Activated CD4-positive, alpha-beta T cell treated with anti-CD3 and anti-CD28 coated beads, Interleukin-2, amount 10 ng/mL, durations not matched to agents 24 days and 14 days (primary cell): ENCODE measurements at places on chromosomes 11 and 22.
A peak's percentile ranks its signal among the peaks of the same experiment; 100 is the strongest.

- H3K27me3 ChIP-seq, result no peaks in the 10 kb centered on the region
- DNase-seq, result no peak
- peaks cover 4% of the 10 kb centered on the region for H3K36me3 ChIP-seq
- peaks cover 2% of the 10 kb centered on the region for H3K4me1 ChIP-seq
- no peak overlapping the region for H3K4me3 ChIP-seq
These were observed 40.7 kb downstream of the LRP5 start for GRCh38 chr11:68353118-68353517.

- H3K4me1 ChIP-seq, result no peaks in the 10 kb centered on the region
- DNase-seq, result no peak
- H3K36me3 ChIP-seq, result peaks cover 8% of the 10 kb centered on the region
- no peak overlapping the region for H3K27ac ChIP-seq
- H3K27me3 ChIP-seq, result no peaks in the 10 kb centered on the region
These were observed 11.2 kb upstream of the TMEM184B start for GRCh38 chr22:38284042-38284402.

GRCh38 chr11:5736396-5736795 is at the start of gene OR56B1:
OR56B1 (plus strand) TSS chr11:5736448; CDS start chr11:5736517, 69 bp downstream.
- peaks cover 3% of the 10 kb centered on the region for H3K36me3 ChIP-seq
- H3K4me3 ChIP-seq, result no peak within 1 kb of the TSS
- H3K27me3 ChIP-seq, result no peaks in the 10 kb centered on the region
- DNase-seq, result no peak
- no peaks in the 10 kb centered on the region for H3K4me1 ChIP-seq

DNA sequence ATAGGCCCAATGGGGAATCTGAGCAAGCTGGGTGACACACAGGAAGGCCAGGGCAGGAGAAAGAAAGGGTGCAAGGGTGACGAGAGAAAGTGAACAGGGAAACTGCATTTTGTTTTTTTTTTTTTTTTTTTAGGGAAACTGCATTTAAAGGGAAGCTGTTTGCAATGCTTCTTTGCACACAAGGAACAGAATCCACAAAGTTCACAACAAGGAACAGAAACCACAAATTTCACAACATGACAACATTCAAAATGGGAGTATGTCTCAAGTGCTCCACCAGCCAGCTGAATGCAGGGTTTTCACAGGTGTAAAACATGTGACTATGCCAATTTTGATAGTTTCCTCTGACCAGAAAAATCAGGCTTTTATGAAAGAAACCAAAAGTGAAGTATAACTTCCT is 6.8 kb upstream of the PLAAT3 start:
- H3K36me3 ChIP-seq, result no peaks in the 10 kb centered on the region
- H3K4me1 ChIP-seq, result peaks cover 2% of the 10 kb centered on the region
- no peaks in the 10 kb centered on the region for H3K27me3 ChIP-seq
- DNase-seq, result no peak

- no peaks in the 10 kb centered on the region for H3K27me3 ChIP-seq
- H3K36me3 ChIP-seq, result peaks cover 31% of the 10 kb centered on the region
- peaks cover 10% of the 10 kb centered on the region for H3K4me1 ChIP-seq
- H3K27ac ChIP-seq, result peak overlapping the region; percentile 35
- no peak for DNase-seq
- H3K4me3 ChIP-seq, result no peak overlapping the region
These were observed 44.1 kb downstream of the MCM5 start for GRCh38 chr22:35443790-35444684.

DNA sequence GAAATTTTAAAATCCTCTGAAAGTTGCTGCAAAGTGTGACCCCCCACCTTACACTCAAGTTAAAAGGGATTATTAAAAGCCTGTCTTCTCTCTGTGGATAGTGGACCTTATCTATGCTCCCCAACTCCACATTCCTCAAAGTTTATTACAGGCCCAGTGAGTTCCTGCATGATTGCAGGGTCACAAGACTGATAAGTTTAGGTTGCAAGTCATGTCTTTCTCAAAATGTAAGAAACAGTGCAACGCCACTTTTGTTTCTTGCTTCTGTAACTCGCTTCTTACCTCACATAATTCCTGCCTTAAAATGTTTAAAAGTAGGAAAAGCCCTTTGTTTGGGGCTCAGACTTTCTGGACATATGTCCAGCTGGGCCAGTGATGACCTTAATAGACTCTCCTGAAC is 38.4 kb upstream of the GLYAT start:
- H3K4me1 ChIP-seq, result peaks cover 6% of the 10 kb centered on the region
- no peaks in the 10 kb centered on the region for H3K36me3 ChIP-seq
- peaks cover 2% of the 10 kb centered on the region for H3K27me3 ChIP-seq
- H3K4me3 ChIP-seq, result no peak overlapping the region
- H3K27ac ChIP-seq, result no peak overlapping the region

DNA sequence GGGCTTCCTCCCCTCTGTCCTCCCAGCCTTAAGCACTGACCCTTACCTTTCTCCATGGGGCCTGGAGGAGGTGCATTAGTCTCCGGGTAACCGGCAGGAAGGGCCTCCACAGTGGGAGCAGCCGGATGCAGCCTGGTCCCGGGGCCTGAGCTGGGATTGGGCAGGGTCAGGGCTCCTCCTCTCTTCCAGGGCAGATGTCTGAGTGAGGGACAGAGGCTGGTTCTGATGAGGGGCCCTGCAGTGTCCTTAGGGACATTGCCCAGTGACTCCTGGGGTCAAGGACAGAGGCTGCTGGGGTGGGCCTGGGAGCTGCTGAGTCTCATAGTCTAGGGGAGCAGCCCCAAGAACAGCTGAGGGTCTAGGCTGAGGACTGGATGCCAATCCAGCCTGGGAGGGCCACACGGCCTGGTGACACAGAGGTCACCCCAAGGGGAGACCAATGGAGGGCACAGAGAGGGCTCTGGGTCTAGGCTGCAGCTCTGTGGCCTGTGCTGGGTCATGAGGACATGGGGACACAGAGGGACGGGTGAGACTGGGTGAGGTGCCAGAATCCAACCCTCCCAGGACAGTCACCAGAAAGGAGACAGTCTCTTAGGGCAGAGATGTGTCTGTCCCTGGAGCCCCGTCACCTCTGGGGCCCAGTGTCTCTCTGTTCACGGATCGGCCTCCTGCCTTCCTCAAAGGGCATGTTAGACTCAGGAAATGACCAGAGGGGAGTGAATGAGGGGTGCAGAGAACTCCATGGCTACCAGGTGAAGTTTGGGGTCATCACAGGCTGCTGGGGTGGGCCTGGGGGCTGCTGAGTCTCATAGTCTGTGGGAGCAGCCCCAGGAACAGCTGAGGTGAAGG is 6.5 kb downstream of the IGLL5 start:
- no peak overlapping the region for H3K27ac ChIP-seq
- DNase-seq, result no peak
- H3K27me3 ChIP-seq, result peaks cover 59% of the 10 kb centered on the region
- H3K4me3 ChIP-seq, result no peak overlapping the region
- peaks cover 3% of the 10 kb centered on the region for H3K4me1 ChIP-seq
- no peaks in the 10 kb centered on the region for H3K36me3 ChIP-seq

GRCh38 chr22:23089633-23090456 is 19.5 kb downstream of the GNAZ start:
- no peaks in the 10 kb centered on the region for H3K4me1 ChIP-seq
- peaks cover 2% of the 10 kb centered on the region for H3K27me3 ChIP-seq
- no peak overlapping the region for H3K4me3 ChIP-seq
- no peak overlapping the region for H3K27ac ChIP-seq
- DNase-seq, result no peak

DNA sequence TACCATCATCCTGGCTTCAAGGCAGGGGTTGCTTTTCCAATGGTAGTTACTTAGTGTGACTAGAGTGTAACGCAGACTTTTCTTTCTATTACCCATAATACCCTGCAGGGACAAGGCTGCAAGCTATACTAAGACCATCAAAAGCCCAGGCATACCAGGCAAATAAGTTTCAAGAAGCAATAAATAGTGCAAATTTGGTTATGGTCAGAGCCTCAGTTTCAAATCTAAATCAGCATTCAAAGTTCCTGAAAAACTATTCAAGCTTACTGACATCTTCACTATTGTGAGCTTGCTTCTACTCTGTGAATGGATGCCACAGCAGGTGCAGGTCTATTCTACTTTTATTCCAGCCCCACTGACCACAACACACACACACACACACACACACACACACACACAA is 2.5 kb upstream of the HBB start:
- H3K27ac ChIP-seq, result no peak overlapping the region
- no peaks in the 10 kb centered on the region for H3K27me3 ChIP-seq
- no peak for DNase-seq
- H3K4me3 ChIP-seq, result no peak overlapping the region
- H3K4me1 ChIP-seq, result peaks cover 3% of the 10 kb centered on the region
- no peaks in the 10 kb centered on the region for H3K36me3 ChIP-seq

- H3K4me3 ChIP-seq, result no peak overlapping the region
- DNase-seq, result no peak
- no peaks in the 10 kb centered on the region for H3K4me1 ChIP-seq
- no peak overlapping the region for H3K27ac ChIP-seq
These were observed 28.0 kb downstream of the OR8D1 start for GRCh38 chr11:124285610-124286344.

DNA sequence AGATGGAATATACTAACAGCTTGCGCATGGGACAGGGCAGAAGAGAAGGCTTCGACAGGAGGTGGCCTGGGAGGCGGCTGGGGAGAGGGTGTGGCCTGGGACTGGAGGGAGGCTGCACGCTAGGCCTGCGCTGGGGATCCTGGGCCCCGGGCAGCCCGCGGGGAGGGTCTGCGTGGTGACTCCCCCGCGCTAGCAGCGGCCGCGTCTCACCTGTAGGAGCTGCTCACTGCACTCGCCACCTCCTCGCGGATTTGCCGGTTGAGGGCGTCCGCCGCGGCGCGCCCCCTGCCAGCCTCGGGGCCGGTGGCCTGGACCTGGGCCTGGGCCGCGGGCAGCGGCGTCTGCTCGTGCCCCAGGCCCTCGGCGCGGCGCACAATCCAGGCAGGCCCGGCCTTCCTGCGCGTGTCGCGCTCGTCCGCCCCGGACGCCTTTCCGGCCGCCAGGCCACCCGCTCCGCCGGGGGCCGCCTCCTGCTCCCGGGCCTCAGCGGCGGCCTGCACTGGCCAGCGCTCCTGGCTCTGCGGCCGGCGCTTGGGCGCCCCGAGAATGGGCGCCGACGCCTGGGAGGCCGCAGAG is 1.5 kb downstream of the MAP6 start:
- peak overlapping the region; percentile 73 for H3K4me3 ChIP-seq
- H3K36me3 ChIP-seq, result no peaks in the 10 kb centered on the region
- peak; percentile 70 for DNase-seq
- H3K27ac ChIP-seq, result peak overlapping the region; percentile 5
- H3K27me3 ChIP-seq, result peaks cover 65% of the 10 kb centered on the region

- DNase-seq, result no peak
- H3K4me3 ChIP-seq, result no peak overlapping the region
- H3K27ac ChIP-seq, result no peak overlapping the region
- no peaks in the 10 kb centered on the region for H3K4me1 ChIP-seq
- no peaks in the 10 kb centered on the region for H3K36me3 ChIP-seq
- H3K27me3 ChIP-seq, result no peaks in the 10 kb centered on the region
These were observed 45.6 kb downstream of the TRMU start for GRCh38 chr22:46381142-46381541.

GRCh38 chr11:67545280-67545679 is 22.0 kb upstream of the CABP2 start:
- no peaks in the 10 kb centered on the region for H3K36me3 ChIP-seq
- no peaks in the 10 kb centered on the region for H3K4me1 ChIP-seq
- H3K27me3 ChIP-seq, result peaks cover 2% of the 10 kb centered on the region
- no peak overlapping the region for H3K4me3 ChIP-seq
- no peak for DNase-seq
- no peak overlapping the region for H3K27ac ChIP-seq

- peak overlapping the region; percentile 68 for H3K4me3 ChIP-seq
- peaks cover 27% of the 10 kb centered on the region for H3K4me1 ChIP-seq
- H3K36me3 ChIP-seq, result peaks cover 6% of the 10 kb centered on the region
- H3K27me3 ChIP-seq, result peaks cover 49% of the 10 kb centered on the region
- H3K27ac ChIP-seq, result peak overlapping the region; percentile 70
These were observed 1.2 kb upstream of the ARHGEF12 start for GRCh38 chr11:120334894-120335462.

DNA sequence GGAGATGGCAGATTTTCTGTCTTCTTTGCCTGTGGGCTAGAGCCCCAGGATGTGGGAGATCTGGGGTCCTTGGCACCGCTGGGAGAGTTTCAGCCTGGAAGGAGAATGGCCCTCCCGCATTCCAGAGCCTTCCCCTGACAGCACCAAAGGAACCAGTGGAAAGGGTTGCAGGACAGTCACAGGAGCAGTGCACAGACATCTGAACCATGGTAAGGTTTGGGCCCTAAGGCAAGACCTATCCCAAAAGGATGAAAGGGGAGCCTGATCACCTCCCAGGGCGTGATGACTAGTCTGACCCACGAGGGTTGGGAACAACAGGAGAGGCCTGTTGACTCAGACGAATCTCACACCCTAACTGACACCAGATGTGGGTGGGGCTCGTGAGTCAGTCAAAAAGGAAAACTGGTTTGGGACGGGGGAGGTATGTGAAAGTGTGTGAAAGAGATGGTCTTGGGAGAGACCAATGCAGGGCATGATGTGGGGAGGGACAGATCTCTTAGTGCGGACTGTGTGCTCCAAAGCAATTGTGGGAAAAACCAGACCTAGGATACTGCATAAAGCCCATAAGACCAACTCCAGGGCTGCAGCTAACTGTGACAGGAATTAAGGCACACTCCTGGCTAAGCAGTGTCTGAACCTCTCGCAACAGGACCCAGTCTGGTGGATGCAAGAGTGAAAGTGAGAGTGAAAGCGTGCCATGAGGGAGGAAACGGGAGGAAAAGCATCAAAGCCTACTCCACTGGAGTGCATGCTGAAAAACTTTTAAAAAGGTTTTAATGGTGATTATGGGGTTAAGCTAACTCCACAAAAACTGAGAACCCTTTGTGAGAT is 39.1 kb upstream of the GLYAT start:
- H3K4me1 ChIP-seq, result peaks cover 6% of the 10 kb centered on the region
- no peak for DNase-seq
- H3K4me3 ChIP-seq, result no peak overlapping the region
- peaks cover 2% of the 10 kb centered on the region for H3K27me3 ChIP-seq
- no peaks in the 10 kb centered on the region for H3K36me3 ChIP-seq

- no peak overlapping the region for H3K4me3 ChIP-seq
- H3K27ac ChIP-seq, result no peak overlapping the region
- H3K4me1 ChIP-seq, result no peaks in the 10 kb centered on the region
- DNase-seq, result no peak
- H3K27me3 ChIP-seq, result peaks cover 4% of the 10 kb centered on the region
- H3K36me3 ChIP-seq, result no peaks in the 10 kb centered on the region
These were observed 49.8 kb downstream of the DCUN1D5 start for GRCh38 chr11:103042161-103042560.

DNA sequence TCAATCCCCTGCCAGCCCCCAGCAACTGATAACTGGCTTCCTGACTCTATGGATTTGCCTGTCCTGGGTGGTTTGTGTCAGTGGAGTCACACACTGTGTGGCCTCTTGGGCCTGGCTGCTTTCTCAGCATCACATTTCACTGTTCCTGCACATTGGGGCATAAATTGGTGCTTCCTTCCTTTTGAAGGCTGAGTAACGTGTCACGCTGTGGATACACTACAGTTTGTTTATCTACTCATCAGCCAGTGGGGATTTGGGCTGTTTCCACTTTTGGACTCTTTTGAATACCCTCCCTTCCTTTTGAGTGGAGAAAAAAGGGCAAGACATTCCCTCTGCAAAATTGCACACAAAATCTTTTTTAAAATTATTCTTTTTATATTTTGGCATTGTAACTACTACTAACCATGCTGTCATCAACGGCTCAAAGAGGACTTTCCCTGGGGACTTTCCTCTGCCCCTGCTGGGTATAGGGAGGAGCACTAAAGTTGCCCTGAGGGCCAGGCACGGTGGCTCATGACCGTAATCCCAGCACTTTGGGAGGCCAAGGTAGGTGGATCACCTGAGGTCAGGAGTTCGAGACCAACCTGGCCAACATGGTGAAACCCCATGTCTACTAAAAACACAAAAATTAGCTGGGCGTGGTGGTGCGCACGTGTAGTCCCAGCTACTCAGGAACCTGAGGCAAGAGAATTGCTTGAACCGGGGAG is 7.8 kb upstream of the CELSR1 start:
- H3K36me3 ChIP-seq, result no peaks in the 10 kb centered on the region
- no peaks in the 10 kb centered on the region for H3K4me1 ChIP-seq
- H3K4me3 ChIP-seq, result no peak overlapping the region
- peaks cover 22% of the 10 kb centered on the region for H3K27me3 ChIP-seq
